ENCODE measurements at places on chromosomes 11 and 22. TPM values are rescaled to one million over a fixed set of nuclear protein-coding genes. Genes with fewer than 3 reads are reported as not detected.

DNA sequence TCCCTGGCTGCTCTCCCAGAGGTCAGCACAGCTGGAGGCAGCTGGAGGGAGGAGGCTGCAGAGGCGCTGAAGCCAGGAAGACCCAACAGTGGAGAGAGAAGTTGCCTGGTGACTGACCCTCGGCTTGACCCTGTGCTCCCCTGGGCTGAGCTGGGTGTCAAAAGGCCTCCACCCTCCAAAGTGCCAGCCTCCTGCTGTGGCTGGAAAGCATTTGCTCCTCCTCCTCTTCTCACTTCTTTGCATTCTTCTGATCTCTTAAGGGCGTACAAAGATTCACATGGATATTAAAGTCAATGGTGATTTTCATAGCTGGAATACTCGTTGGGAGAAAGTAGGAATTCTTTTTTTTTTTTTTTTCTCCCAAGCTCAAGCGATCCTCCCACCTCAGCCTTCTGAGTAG lies 91.7 kb downstream of the MED15 start:
- no peak for DNase-seq

- DNase-seq = no peak
These were observed 10.0 kb downstream of the TBX1 start for GRCh38 chr22:19770349-19771220.

GDPD4 gene
- polyA plus RNA-seq = not detected

GGTLC2 gene
- polyA plus RNA-seq = not detected

APOA5 gene
- polyA plus RNA-seq = not detected
